ENCODE measurements at places on chromosomes 4 and X. TPM values are rescaled to one million over a fixed set of nuclear protein-coding genes. Genes with fewer than 3 reads are reported as not detected.

The HPSE gene
- 0.09 TPM for polyA plus RNA-seq

The SORBS2 gene
- 0.29 TPM for polyA plus RNA-seq

The PRRG1 gene
- 8.5 TPM for polyA plus RNA-seq

The P2RY8 gene
- not detected for polyA plus RNA-seq

The CDX4 gene
- polyA plus RNA-seq: not detected

The DRP2 gene
- 7.9 TPM for polyA plus RNA-seq

The ZAR1 gene
- polyA plus RNA-seq: not detected

The KIT gene
- 2.9 TPM for polyA plus RNA-seq

All from IMR-90 (cell line).